Right renal pelvis (tissue), 4 donors: ENCODE measurements at places on chromosomes 13 and 19.

- DNase-seq: no peak
Observed at GRCh38 chr19:47492137-47492533, 8.1 kb upstream of the KPTN start.

GRCh38 chr13:39052944-39053343 lies 14.7 kb downstream of the NHLRC3 start:
- no peak for DNase-seq

- DNase-seq: no peak
Observed at GRCh38 chr19:6297202-6297601, 17.4 kb upstream of the MLLT1 start.

- no peak for DNase-seq
Observed at GRCh38 chr19:58546019-58546530, 2.2 kb downstream of the TRIM28 start.

DNA sequence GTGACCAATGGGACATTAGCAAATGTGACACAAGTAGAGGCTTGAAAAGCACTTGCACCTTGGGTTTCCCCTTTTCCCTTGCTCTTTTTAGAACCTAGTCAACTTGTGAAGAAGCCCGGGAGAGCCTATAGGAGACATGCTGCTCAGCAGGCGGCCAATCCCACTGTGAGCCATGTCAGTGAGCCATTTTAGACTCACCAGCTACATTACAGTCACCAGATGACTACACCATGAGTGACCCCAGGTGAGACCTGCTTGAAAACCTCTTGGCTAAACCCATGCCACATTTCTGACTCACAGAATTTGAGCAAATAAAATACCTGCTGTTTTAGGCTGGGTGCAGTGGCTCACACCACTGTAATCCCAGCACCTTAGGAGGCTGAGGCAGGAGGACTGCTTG lies 317.5 kb downstream of the KLF12 start:
- no peak for DNase-seq

- no peak for DNase-seq
Observed at GRCh38 chr19:29815231-29815630, 3.4 kb downstream of the CCNE1 start.

GRCh38 chr13:84661718-84662117 lies 779.4 kb upstream of the SLITRK1 start:
- no peak for DNase-seq

- no peak for DNase-seq
Observed at GRCh38 chr13:88112526-88112925, 441.4 kb downstream of the SLITRK5 start.

- DNase-seq: no peak
Observed at GRCh38 chr13:110536006-110536693, 25.4 kb downstream of the RAB20 start.

DNA sequence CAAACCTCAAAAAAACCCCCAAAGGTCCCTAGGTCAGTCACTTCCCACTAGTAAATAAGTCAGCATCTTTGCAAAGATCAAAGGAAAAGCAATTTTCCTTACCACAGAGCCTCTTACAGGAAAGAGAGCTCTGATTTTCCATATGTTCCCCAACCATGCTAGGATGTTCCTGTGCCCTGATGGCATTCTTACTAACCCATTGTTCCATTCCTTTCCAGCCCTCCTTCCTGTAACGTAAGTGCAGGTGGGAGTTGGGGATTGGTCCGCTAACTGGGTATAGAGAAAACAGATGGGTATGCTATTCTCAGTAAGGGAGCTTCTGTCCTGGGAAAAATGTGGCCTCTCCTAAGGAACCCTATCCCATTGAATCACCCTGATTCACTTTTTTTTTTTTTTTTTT lies 14.3 kb downstream of the DPRX start:
- DNase-seq: no peak

DNA sequence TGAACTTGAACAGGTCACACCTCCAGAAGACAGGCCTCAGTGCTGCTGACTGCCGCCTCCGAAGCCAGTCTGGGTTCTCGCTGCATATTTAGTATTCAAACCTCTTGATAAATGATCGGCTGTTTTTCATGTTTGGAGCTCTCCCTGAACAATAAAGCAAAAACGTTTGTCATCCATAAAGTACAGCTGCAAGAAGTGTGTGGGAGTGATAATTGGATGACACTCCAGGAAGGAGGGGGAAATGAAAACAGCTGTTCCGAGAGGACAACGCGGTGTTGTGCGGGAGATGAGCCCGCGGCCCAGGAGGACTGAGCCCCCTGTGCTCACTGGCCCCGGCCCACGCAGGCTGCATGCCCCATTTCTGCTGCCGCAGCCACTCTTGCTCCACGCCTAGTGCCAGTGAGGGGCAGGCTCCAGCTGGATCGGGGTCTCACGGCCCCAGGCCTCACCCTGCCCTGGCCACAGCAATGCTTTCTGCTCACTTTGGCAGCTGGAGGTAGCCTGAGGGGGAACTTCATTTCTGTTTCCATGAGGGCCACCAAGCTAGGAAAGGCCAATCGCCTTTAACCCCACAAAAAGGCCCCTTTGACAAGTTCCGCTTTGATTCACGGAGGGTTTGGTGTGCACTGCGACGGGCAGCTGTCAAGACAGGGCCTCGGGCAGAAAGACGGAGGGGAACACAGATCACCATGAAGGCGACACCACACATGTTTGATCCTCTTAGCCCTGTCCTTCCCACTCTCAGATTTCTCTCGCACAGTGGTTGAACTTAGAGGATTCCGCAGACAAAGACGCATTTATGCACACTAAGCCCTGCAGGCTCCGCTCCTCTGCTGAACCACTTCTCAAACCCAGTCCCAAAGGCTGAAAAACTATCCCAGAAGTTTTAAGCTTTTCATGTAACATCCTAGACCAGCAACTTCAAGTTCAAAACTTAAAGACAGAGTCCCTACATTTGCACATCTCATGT lies 537.6 kb downstream of the EFNB2 start:
- no peak for DNase-seq

GRCh38 chr13:75870397-75870903 lies 234.3 kb downstream of the LMO7 start:
- no peak for DNase-seq

DNA sequence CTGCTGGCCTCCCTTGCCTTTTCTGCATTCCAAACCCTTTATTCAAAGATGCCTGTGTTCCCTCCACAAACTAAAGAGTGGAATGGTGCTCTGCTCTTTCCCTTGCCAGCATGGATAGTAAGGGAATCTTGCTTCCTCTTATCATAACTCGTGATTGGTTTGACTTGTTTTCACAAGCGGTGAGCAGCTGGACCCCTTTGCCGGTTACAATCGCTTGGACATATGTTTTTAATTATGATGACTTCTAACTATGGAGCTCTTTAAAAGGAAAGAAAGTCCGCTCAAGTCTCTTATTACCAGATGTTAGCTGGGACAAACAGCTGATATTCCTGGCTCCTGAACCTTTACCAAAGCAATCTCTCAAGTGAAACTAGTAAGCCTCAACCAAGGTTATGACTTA lies 1094.7 kb downstream of the UQCRFS1 start:
- no peak for DNase-seq

- no peak for DNase-seq
Observed at GRCh38 chr19:10523135-10523636, 5.9 kb upstream of the S1PR5 start.

GRCh38 chr13:34808649-34809048 lies 133.4 kb upstream of the NBEA start:
- no peak for DNase-seq

DNA sequence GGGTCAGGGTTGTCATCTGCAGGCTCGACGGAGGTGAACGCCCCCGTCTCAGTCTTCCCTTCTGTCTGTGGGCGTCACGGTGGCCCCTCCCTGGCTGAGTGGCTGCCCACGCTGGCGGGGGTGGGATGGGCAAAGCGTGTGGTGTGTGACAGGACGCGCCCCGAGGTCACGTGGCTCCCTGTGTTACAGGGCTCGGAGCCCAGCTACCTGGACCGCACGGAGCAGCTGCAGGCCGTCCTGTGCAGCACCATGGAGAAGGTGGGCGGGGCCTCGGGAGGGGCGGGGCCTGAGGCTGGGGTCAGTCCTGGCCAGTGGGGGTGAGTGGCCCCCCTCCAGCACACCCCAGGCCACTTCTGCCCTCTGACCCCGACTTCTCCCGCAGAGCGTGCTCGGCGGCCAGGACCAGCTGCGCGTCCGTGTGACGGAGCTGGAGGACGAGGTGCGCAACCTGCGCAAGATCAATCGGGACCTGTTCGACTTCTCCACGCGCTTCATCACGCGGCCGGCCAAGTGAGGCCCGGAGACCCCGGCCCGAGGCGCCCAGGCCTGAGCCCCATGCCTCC lies 6.3 kb upstream of the GRIN3B start:
- no peak for DNase-seq

- DNase-seq: no peak
Observed at GRCh38 chr13:87570669-87571068, 100.5 kb upstream of the SLITRK5 start.

DNA sequence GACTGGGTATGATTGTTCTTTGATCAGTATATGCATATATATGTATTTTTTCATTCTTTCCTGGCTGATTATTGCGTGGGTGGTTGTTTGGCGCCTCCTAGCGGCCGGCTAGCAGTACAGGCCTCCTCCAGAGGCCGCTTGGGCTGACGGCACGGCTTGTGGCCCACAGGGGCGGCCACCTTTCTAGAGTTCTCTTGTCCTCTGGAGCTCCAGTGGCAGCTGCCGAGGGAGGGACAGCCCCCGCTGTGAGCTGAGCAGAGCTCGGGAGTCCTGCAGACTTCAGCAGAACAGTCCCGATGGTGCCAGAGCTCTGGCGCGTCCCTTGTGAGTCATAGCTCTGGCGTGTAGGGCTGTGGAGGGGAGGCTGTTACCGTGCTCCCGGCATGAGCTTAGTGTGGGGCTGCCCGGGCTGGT lies 22.5 kb upstream of the ZNF429 start:
- no peak for DNase-seq

- DNase-seq: no peak
Observed at GRCh38 chr13:20127562-20128458, 33.0 kb downstream of the GJA3 start.

DNA sequence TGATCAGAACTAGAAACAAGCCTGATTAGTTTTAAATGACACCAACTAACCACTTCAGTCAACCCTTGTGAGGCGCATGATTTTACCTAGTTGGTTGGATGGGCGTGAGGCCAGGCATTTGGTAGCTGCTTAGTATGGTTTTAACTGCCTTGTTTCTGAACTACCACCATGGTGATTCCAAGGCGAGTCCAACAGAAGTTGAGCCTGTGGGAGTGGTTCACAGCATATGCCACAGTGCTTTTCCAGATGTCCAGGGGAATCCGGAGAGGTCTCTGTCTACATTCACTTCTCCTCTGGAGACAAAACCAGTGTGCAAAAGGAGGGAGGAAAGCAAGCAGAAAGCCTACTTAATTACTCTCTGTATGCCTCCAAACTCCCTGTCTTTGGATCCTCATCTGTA lies 524.1 kb downstream of the GPC6 start:
- DNase-seq: no peak

GRCh38 chr19:18992696-18993095 lies 40.6 kb downstream of the SUGP2 start:
- DNase-seq: no peak

DNA sequence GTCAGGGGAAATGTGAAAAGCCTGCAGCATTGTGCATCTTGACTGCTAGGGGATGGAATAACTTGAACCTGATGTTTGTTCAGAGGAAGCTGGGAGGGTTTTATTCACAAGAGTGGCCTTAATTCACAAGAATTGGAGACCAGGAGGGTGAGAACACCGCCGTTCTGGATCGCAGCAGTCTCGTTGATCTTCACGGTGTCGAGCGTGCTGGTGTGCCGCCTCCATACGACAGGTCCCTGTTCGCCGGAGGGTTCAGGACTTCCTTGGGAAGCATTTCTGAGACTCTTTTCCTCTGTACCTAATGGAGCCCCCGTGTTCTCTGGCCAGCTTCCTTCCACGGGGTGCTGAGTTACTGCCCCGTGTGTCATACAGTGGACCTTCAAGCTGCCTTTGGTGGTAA lies 66.9 kb downstream of the ARHGEF7 start:
- DNase-seq: no peak

DNA sequence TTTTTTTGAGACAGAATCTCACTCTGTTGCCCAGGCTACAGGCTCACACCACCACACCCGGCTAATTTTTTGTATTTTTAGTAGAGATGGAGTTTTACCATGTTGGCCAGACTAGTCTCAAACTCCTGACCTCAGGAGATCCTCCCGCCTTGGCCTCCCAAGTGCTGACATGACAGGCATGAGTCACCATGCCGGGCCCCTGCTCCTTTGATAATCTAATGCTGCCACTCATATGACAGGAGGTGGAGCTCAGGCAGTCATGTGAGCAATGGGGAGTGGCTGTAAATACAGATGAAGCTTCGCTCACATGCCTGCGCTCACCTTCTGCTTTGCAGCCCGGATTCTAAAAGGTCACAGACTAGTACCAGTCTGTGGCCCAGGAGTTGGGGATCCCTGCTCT lies 25.1 kb downstream of the ARHGEF18 start:
- no peak for DNase-seq

- no peak for DNase-seq
Observed at GRCh38 chr13:82898586-82898985, 983.7 kb downstream of the SLITRK1 start.

DNA sequence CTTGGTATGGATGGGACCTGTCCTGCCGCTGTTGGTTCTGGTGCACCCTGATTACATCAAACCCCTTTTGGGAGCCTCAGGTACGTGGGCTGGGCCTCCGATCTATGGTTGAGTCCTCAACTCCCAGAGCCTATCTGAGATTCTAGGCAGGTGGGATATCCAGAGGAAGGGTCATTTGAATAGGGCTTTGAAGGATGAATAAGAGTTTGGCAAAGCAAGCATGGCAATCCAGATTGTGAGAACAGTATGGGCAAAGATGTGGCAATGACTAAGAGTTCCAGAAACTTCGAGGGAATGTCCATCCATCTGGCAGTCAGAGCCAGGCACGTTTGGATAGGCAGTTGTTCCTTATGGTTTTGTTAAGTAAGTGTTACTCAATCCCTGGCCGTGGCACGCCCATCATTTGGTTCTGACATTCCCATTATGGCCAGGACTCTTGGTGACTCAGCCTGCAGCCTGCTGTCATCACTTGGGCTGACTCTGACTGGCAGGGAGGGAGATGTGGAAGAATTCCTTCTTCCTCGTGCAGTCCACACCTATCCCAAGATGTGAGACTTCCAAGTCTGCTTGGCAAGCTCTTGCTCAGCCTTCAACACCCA lies 21.5 kb downstream of the CYP4F22 start:
- no peak for DNase-seq

DNA sequence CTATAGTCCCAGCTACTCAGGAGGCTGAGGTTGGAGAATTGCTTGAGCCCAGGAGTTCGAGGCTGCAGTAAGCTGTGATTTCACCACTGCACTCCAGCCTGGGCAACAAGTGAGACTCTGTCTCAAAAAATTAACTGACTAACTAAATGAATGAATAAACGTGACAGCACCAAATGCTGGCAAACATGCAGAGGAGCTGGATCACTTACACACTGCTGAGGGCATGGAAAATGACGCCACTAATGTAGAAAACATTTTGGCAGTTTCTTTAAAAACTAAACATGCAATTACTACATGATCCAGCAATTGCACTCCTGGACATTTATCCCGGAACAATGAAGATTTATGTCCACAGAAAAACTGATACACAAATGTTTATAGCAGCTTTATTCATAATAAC lies 31.3 kb upstream of the GTF3A start:
- no peak for DNase-seq
